Fibroblast of the aortic adventitia (primary cell): ENCODE measurements at places on chromosomes 1 and 21. TPM values are rescaled to one million over a fixed set of nuclear protein-coding genes. Genes with fewer than 3 reads are reported as not detected.

- no peak for DNase-seq
These were observed 179.1 kb upstream of the SAMSN1 start for GRCh38 chr21:14725219-14725618.

DNA sequence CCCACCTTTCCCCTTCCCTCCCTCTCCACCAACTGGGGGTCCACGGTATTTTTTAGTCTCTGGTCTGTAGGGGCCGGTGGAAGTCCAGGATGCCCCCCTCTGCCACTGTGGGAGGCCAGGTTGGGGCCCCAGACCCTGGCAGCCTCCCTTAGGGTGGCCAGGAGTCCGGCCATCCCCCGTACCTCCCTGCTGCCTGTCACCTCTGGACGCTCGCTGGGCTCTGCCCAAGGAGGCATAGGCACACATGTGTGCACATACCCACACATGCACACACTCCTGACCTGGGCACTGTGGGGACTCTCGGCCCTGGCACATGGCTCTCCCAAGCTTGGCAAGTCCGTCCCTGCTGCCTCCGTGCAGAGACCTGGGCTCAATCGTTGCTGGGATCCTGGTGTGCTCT is 53.0 kb downstream of the DISP3 start:
- no peak for DNase-seq

DNA sequence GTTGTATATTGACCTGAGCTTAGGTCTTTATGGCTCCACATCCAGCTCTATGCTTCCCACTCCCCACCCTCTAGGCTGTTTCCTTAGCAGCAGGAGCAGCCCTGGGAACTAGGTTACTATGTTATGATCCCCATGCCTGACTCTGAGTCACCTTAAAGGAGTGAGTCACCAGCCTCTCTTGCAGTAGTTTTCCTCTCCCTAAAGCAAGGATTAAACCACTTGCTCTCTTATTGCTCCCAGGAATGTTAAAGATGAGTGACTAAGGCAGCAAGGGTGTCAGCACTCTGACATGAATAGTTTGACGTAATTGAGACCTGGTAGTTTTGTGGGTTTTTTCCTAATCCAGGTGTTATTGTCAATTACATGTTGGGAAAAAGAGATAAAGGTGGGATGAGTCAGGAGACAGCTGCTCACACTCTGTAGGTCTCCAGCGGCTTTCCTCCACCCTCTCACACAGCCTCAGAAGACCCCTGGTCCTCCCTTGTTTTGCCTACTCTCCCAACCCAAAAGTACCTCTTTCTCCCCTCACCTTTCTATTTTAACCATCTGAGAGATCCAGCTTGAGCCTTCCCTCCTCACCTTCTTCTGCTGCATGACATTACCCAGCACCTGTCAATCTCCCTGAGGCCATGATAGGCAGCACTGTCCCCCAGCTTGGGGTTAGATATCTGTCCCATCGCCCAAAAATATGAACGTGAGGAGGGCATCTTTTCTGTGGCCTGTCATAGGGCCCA is 369.1 kb upstream of the VAMP3 start:
- peak; percentile 94 for DNase-seq

The GUCA2A gene
- total RNA-seq, result not detected in 2 replicates

The STUM gene
- total RNA-seq, result 0.98 TPM in 1 of 2 replicates, not detected in the other

DNA sequence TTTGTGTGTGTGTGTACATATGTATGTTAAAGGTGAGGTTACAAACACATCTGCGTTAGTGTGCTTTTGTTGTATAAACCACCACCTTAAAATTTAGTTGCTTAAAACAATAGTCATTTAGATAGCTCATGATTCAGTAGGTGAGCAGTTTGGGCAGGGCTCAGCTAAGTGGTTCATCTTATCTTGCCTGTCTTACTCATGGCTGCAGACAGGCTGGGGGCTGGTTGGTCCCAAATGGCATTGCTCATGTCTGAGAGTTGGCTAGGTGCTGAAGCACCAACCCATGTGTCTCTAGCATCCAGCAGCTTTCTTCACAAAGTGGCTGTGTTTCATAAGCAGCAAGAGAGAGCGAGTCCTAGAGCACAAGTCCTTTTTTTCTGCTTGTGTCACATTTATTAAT is 91.4 kb downstream of the MACF1 start:
- peak; percentile 47 for DNase-seq

The GBP6 gene
- not detected in 2 replicates for total RNA-seq

DNA sequence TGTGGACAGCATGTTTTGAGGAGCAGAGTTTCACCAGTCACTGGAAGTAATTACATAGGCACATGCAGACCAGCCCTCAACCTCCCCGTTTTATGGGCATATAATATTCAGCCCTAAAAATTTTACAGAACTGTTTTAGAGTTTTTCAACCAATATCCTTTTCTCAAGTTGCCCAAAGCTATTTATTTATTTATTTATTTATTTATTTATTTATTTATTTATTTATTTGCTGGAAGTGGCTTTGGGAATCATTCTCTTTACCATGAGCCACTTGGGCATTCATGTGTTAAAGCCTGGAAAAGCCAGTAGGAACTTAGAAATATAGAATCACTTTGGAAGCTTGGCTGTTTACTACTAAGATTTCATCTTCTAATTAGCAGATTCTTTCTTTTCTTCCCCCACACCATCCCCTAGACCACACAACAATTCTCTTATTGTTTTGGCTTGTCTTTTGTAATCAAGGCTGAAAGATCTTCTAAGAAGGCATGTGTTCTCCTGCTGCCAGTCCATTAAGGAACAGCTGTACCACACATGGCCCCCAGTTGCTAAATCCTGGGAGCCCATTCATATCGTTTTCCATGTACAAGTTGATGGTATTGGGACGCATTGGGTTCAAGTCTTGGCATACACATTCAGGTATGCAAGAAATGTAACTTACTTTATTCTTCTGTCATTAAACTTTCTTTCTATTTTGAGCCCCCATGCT is 220.0 kb downstream of the PAPPA2 start:
- DNase-seq, result no peak

The SLC35F3 gene
- not detected in 2 replicates for total RNA-seq

GRCh38 chr1:205811660-205812059 is 1.3 kb downstream of the SLC41A1 start:
- DNase-seq, result peak; percentile 17

DNA sequence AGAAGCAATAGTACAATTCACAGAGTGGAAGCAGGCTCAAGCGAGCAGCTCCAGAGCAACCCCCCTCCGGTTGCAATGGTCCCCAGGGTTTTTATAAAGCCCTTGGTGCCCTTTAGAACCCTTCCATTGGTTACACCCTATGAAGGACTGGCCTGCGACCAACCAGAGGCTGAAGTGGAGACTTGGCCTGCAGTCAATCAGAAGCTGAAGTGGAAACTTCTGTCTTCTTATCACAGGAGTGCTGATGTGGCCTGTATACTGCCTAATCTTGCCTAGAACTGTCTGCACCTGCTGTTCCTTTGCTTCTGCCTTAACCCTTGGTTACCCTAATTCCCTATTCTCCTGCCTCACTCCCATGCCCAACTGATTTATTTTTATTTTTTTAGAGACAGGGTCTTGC is 15.4 kb upstream of the FRRS1 start:
- DNase-seq, result no peak

The SLC25A34 gene
- total RNA-seq, result 0.54 and 0.65 TPM in 2 replicates

DNA sequence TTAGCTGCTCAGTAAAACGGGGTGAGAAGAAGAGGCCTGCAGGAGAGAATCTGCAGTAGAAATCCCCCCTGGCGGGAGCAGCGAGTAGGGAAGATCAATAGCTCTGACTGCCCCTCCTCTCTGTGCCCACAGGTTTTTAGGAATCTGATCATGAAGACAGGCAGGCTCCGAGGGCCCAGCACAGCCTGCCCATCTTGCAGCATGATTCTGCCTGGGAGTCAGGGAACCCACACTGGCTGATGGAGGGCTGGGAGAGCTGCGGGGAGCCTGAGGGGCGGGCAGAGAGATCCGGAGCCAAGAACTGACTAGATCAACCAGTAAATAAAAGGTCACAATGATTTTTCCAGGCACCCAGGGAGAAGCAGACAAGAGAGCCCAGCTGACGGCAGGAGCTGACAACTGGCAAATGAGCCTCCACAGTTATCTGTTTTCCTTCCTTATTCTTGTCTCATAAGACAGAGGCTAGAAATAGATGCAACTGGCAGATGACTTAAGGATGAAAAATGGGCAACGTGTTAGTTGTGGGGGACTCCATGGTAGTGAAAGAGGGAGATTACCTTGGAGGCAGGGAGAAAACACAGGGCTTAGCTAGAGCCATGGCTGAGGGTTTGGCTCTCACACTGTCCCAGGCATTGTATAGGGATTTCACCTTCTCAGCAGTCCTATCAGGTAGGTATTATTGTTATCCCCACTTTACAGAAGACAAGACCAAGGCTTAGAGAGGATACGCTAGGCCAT is 116.2 kb downstream of the PLXNA2 start:
- DNase-seq, result no peak

GRCh38 chr1:224219011-224219611 is 36.1 kb downstream of the DEGS1 start:
- no peak for DNase-seq

DNA sequence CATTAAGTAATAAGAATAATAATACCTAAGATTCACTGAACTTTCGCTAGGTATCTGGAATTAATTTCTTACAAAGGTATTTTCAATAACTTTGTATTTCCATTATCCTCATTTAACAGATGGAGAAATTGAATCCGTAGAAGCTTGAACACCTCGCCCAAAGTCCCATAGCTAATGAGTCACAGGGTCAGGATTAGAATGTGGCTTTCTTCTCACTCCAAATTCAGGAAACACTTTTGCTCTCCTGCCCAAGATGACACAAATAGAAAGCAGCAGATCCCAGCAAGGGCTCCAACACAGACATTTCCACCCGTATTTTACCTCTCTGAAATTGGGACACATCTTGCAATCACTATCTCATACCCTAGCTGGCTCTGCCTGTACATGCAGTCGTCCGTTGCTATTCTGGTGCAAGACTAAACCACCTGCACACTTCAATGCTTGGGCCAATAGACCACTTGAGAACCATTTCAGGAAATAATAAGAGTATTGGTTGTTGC is 125.9 kb upstream of the GREM2 start:
- peak; percentile 43 for DNase-seq

The OVAAL gene
- not detected in 2 replicates for total RNA-seq

DNA sequence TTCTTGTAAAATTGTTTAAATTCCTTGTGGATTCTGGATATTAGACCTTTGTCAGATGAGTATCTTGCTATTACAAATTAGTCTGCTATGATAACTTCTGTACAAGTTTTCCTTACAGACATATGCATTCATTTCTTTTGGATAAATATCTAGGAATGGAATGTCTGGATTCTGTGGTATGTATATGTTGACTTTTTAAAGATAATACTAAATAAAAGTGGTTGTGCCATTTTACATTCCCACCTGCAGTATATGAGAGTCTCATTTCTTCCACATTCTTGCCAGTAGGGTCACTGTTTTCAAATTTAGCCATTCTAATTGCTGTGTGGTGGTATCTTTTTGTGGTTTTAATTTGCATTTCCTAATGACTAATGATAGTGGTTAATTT is 53.9 kb downstream of the SYDE2 start:
- DNase-seq, result peak; percentile 42

- peak; percentile 83 for DNase-seq
These were observed 18.1 kb downstream of the RGS2 start for GRCh38 chr1:192826791-192827546.

GRCh38 chr1:102833151-102833550 is 275.2 kb downstream of the COL11A1 start:
- DNase-seq, result no peak

- DNase-seq, result no peak
These were observed 21.9 kb downstream of the ERG start for GRCh38 chr21:38476385-38476784.

DNA sequence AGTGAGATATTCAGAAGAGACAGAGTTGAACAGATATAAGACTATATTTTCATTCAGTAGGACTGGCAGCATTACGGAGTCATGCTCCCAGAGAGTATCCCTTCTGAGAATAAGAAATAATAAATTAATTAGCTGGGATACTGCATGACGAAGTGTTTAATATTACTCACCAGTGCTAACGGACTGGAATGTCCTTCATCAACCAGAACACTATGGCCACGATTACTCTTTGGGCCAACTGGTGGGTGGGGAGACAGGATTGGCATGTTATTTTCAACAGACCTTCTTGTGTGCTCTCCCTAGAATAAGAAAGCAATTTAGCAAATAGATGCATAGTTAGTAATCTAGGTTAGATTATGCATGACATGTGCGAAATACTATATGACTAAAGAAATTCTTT is 32.4 kb downstream of the ERICH3 start:
- no peak for DNase-seq

DNA sequence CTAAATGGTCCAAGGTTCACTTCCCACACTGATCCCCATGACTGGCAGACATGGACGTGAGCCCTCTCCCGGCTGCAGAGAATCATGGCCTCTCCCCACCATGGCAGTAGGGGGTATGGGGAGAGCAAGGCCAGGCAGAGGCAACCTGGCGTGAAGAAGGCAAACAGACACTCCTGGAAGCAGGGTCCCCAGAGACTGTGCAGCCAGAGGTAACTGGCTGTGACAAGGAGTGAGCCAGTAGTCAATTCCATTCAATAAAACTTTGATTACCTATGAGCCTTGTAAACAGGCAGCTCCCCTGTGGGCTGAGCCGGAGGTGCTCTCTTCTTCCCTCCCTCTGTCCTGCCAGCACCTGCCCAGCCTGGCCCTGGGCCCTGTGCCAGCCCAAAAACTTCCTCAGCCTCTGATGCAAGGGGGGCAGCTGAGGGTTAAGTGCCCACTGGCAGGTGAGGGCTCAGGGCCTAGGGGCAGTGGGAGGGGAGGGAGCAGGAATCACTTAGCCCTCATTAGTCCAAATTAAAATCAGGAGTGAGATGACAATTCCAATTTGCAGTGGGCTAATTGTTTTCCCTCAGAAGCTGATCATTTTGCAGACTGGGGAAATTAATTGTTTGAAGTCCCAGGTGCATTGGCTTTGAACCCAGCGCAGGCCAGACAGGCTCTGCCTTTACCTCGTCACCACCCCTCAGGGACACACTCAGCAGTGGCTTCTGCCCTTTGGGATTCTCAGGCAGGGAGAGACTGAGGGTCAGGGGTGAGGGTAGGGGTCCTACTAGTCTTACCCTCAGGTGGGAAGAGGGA is 35.6 kb downstream of the LRRN2 start:
- no peak for DNase-seq

The PAPPA2 gene
- total RNA-seq, result 7.0 and 15.9 TPM in 2 replicates

GRCh38 chr1:59293206-59293605 is 3.7 kb upstream of the FGGY start:
- DNase-seq, result no peak

DNA sequence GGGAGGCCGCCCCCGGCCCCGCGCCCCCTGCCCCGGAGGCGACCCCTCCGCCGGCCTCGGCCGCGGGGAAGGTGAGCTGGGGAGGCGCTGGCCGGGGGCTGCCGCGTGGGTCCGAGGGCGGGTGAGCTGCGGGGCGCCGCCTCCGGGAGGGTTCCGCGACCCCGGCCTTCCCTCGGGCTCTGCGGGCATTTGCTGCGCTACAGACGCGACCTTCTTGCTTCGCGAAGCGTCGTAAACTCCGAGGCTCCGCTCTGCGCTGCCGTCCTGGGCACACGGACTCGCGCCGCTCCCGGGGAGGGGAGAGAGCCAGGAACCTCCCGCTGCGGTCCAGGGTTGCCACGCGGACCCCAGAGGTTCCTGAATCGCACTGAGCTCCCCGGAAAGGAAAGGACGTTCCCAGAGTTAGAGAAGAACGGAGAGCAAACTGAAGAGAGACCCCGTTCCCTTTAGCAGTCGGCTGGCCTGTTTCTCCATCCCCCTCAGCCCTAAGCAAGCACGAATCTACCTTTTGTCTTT is 345 bp downstream of the SLX9 start:
- no peak for DNase-seq

- DNase-seq, result no peak
These were observed 114.7 kb upstream of the IRF2BP2 start for GRCh38 chr1:234724516-234725176.

- DNase-seq, result no peak
These were observed 46.4 kb upstream of the RGS1 start for GRCh38 chr1:192529031-192529755.

The HEYL gene
- not detected in 2 replicates for total RNA-seq

The ETNK2 gene
- 2.6 and 6.4 TPM in 2 replicates for total RNA-seq
